ENCODE measurements at places on chromosomes 4 and X.

DNA sequence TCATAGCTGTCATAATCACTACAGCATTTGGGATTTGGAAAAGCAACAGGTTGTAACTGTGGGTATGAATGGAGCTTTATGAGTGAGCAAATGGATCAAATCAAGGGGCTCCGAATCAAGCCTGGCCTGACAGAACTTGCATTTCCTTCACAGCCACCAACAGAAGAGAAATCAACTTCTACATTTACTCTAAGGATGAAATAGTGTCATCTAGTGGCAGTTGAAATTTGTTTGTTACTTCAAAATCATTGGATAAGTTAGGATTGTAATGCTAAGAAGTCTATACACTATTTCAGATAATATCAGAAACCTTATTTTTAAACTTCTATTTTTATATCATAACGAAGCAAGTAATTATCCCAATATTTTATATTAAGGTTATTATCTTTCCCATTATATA is 10.7 kb upstream of the WDR17 start:
- no peak for DNase-seq

DNA sequence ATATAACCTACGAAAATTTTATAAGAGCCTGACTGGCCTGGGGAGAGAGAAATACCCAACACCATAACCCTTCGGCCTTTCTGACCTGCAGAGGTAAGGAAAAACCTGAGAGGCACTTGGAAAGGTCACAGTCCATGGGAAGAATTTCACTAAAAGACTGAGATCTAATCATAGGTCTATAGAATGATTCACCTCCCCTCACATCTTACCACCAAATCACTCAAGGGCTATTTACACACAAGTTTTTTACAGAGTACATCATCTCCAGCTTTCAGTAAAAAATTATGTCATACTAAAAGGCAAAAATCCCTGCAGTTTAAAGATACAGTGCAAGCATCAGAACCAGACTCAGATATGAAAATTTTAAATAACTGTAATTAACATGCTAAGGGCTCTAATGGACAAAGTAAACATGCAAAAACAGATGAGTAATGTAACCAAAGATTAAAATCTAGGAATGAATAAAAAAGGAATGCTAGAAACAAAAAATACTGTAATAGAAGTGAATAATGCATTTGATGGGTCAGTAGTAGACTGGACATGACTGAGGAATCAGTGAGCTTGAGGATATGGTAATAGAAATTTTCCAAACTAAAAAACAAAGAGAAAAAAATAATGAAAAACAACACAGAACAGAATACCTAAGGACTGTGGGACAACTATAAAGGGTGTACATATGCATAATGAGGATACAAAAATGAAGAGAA is 32.1 kb upstream of the SLC16A2 start:
- no peak for DNase-seq

- DNase-seq, result no peak
These were observed 40.0 kb downstream of the MOSPD2 start for GRCh38 chrX:14913241-14913640.

- no peak for DNase-seq
These were observed 117.1 kb upstream of the EGFL6 start for GRCh38 chrX:13452283-13452682.

GRCh38 chr4:83604321-83604720 is 68.4 kb downstream of the GPAT3 start:
- DNase-seq, result no peak

DNA sequence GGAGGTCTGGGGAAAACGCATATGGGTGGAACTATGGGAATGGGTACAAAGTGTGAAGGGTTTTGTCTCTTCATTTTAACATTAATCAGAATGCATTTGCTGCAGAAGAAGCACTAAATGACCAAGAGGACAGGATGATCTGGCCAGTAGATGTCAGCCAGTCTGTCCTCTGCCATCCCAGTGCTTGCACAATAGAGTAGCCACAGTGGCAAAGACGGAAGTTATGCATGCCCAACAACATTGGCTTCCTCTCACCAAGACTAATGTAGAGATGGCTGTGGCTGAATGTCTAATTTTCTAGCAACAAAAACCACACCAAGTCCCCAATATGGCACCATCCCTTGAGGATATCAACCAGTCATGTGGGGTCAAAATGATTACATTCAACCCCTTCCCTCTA is 45.0 kb upstream of the ARHGEF6 start:
- DNase-seq, result no peak

DNA sequence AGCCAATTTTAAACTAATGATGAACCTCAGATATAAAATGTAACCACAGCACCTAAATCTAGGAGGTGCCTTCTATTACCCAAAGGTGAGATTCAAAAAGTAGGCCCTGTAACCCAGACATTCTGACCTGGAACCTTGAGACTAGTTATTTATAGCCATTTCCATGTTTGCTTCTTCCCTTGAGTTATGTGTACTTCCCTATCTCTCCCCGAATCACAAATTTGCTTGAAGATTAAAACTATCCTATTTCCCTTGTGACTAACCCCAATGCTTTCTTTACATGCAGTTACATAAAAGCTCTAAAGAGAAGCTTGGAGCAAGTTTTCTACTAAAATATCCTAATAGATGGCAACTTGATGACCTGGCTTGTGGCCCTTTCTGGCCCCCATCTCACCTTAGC is 32.6 kb upstream of the S100G start:
- DNase-seq, result no peak

DNA sequence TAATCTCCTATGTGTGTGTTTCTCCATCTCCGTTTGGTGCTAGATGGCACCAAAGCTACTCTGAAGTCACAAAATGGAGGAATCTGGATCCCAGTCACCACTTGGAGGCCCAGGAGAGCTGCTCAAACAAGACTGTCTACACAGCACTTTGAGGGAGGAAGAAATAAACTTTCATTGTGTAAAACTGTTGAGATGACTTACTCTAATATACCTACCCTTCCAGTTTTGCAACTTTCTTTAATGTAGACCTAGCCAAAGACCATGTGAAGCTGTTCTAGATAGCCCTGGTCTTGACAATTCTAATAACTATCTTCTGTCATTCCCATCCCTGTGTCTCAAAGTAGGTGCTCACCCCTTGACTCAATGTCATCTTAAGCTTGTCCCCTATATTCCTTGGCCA is 52.8 kb upstream of the TAB3 start:
- DNase-seq, result no peak

GRCh38 chr4:7411491-7411890 is 23.2 kb downstream of the PSAPL1 start:
- DNase-seq, result no peak

- peak; percentile 9 for DNase-seq
These were observed 336.3 kb upstream of the PITX2 start for GRCh38 chr4:110959041-110959643.

DNA sequence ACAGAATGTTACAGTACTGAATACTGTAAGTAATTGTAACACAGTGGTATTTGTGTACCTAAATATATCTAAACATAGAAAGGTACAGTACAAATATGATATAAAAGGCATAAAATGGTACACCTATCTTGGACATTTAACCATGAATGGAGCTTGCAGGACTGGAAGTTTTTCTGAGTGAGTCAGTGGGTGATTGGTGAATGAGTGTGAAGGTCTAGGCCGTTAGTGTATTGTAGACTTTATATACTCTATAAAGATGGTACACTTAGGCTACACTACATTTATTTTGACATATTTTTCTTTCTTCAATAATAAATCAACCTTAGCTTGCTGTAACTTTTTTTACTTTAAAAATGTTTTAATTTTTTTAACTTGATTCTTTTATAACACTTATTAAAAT is 422.5 kb upstream of the FSTL5 start:
- DNase-seq, result no peak

All from astrocyte of the cerebellum (primary cell).